ENCODE measurements at places on chromosomes 1 and 21.
A peak's percentile ranks its signal among the peaks of the same experiment; 100 is the strongest.

DNA sequence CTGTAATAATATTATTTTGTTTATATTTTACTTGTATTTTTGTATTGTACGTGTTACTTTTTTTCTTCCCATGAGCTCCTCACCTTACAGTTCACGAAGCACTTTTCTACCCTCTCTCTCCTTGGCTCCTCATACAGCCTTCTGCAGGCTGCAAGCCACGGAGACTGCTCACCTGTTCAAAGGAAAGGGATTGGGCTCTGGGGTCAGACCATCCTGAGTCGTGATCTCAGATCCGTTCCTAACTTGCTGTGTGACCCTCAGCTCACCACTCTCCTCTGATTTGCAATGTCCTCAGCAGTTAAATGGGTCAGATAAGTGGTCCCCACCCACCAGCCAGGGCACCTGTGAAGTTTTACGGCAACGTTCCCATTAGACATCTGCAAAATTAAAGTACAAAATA, 54.1 kb downstream of the VWA5B1 start:
- DNase-seq = no peak

- no peak for DNase-seq
These were observed 446.8 kb upstream of the CXADR start for GRCh38 chr21:17066006-17066405.

DNA sequence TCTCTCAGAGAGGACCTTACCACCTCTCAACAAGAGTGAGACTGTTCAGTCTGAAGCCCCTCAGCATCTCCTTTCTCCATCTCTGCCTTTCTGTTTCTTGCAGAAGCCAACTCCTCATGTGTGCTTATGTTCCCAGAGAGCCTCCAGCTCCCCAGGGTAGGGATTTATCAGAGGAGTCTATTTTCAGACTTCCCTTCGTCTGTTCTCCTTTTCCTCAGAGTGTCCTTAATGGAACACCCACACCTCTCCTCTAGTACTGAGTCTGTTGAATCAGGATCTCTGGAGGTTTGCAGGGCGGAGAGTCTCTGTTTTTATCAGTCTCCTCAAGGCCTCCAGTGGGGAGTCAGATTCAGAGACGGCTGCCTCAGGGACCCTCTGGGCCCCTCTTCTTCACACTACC, 25.1 kb upstream of the DNAJC6 start:
- no peak for DNase-seq

DNA sequence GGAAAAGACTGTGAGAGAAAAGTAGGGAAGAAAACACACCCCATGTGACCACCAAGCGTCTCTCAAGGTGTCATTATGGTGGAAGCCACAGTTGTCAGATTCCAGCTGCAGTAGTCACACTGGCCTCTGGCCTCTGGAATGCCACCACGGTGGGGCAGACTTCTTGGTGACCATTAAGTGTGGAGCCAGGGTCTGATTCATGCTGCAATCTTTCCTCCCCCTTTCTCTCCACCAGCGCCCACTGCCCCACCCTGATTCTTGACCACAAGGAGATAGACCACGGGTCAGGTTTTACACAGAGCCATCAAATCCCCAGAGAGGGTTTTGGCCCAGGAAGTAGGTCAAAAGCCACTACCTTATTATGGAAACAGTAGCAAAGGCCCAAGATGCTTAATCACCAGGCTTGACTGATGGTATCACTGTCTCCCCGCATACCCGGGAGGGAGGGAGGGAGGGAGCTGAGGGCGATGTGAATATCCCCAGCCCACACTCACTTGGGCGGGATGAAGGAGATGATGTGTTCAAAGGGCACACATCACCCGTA, 52.7 kb upstream of the GRHL3 start:
- DNase-seq = no peak

- no peak for DNase-seq
These were observed 279.2 kb upstream of the DUSP10 start for GRCh38 chr1:222021129-222021528.

DNA sequence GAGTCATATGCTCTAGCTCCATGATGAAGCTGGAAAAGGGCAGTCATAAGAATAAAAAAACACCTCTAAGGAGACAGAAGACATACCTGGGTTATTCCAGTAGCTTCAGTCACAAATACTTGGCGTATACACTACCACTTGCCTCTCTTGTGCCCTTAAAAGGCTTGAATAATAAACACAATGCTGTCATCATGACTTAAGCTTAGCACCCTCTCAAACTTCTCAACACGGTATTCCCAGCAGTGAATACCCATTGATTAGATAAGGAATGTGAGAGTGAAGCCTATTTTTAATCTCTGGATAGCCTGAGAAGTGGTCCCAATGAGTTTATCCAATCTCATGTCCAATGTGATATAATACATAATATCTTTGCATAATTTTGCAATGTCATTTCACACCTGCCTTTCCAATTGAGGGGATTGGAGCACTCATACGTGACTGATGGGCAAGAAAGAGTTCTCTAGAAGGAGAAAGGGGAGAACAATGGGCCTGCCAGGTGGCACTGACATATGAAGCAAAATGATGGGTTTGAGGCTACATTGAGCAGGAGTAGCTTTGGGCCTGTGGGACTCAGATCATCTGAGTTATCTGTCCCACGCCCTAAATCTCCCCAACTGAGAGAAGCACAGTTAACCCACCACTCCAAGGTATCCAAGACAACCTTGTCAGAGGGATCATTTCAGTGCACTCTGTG, 298.6 kb upstream of the DAB1 start:
- DNase-seq = no peak

- DNase-seq = no peak
These were observed 32.2 kb downstream of the RNF220 start for GRCh38 chr1:44437107-44437716.

DNA sequence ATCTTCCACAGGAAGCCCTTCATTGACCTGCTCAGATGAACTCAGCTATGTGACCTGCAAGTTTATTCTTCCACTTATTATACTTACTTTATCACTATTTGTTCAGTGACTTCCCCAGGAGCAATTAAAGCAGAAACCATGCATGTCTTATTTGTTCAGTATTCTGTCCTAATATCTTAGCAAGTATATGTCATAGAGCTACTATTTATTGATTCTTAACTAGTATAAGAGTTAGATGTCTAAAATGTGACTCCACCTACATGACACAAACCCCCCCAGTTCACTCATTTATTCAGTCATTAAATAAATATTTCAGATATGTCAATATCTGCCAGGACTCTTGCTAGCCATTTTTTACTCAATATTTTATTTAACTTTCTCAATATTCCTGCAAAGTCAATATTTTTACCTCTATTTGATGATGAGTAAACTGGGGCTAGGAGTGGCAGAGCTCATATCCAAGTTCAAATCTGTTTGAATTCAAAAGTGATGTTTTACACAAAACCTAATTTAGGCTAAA, 469.0 kb upstream of the USP24 start:
- no peak for DNase-seq

DNA sequence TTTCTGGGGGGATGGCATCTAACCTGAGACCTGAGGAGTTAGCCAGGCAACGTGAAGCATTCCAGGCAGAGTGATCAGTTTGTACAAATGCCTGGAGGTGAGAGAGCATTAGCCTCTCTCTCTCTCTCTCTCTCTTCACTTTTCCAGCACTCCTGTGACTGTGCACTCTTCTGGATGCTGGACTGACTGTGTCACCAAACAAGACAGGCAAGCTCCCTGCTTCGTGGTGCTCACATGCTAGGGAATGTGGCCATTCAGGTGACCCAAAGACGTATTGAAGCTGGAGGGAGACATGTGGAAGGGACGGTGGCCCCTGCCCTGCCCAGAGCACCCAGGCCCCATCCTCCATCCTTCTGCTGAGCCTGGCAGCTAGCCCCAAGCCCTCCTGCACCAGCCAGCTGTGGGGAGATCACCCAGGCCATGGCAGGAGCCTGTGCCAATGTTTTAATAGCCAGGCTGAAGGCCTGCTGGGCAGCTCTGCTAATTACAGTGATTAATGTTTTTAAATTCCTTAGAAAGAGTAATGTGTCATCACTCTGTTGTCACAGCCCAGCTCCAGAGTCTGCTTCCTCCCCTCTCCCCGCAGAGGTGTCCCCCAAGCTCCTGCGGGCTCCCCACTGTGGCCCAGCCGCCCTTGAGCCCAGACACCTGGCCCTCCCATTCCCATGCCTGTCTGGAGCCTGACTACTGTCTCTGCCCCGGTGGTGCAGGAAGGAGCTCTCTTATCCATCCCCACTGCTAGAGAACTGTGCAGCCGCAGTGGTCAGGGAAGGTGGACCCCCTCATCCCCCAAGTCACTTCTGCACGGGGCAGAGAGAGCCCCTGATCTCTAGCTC, 48.9 kb downstream of the UBIAD1 start:
- DNase-seq = no peak

GRCh38 chr1:202624781-202625108, 85.5 kb downstream of the SYT2 start:
- no peak for DNase-seq

GRCh38 chr1:160868141-160868540, 5.5 kb upstream of the CD244 start:
- DNase-seq = no peak

DNA sequence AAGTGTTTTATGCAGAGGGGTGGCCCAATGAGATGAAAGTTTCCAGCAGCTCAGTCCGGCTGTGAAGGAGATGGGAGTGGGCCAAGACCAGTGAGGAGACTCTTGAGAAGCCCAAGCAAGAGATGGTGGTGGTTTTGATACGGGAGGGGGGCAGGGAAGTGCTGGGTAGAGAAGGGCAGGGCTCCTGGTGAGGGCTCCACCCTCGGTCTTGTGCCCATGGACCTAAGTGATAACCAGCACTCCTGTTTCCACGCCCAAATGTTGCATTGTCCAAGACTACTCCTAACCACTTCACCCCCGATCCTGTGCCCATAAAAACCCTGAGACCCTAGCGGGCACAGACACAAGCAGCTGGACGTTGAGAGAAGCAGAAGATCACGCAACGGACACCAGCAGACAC, 140.9 kb downstream of the MIS18A start:
- no peak for DNase-seq

GRCh38 chr1:180167721-180168467, 13.2 kb downstream of the QSOX1 start:
- DNase-seq = no peak

DNA sequence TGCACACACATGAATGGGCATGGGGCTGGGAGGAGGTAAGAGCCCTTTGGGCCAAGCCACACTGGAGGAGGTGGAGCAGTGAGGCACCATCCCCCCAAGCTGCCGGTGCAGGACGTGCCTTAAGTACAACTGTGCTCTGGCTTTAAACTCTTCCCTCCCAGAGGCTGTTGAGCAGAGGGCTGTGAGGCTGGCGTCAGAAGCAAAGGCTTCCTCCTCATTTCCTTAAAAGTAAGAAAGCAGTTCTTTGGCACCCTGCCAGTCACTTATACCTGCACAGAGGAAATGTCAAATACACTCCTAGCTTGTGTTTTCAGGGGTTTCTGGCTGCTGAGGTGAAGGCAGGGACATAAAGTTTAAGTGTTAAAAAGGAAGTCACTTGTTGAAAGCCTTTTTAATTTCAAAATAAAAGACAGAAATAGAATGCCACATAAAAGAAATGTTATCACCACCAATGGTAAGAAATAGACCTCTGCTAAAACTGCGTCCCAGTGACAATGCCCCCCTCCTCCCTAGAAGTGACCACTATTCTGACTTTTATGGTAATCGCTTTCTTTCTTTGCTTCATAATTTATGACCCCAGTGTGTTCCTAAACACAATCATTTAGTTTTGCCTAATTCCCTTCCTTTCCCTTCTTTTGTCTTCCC, 33.0 kb downstream of the LAMC2 start:
- peak; percentile 15 for DNase-seq

DNA sequence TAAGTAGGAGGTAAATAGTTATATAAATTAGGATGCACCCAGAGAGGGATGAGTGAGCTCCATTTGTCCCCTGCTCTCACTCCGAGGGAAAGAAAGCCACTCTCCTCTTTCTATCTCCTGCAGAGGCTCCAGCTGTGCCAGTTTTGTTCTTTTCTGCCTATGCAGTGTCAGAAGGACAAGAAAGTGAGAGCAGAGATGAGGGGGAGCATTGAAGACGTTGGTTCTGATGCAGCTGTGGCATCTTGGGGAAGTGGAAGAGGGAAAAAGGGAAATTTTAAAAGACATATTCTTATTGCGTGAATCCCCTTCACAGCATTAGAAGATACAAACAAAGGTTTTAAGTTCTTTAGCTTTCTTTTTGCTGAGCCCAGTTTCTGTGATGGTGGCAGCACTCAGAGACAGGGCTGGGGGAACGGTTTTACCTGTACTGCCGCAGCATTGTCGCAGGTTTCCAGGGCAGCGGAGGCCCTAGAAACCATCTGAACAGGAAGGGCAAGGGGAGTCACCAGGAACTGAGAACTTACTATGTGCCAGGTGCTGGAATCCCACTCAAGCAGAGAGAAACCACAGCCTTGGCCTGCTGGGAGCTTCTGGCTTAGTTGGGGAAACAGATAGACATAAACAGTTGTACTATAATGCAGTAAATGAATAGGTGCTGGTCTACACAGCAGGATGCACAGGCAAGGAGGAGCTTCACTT, 44.9 kb upstream of the USP24 start:
- no peak for DNase-seq

DNA sequence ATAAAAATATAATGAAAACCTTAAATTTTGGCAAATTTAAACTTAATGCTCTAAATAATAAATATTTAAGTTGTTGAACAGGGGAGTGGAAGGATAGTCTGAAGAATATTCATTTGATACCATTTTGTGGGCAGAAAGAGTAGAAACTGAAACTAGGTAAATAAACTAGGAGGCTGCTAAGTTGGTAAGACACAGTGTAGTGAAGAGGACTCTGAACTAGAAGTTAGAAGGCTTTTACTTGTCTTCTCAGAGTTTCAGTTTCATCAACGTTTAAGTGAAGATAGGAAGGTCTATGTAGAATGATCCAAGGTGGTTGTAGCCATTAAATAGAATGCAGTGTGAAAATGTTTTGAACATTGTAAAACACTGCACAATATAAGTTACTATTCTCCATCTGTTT, 516.9 kb downstream of the AMY1C start:
- no peak for DNase-seq

GRCh38 chr1:53442299-53442698, 16.9 kb upstream of the DMRTB1 start:
- no peak for DNase-seq

- no peak for DNase-seq
These were observed 2.8 kb downstream of the PRDX1 start for GRCh38 chr1:45518910-45519309.

DNA sequence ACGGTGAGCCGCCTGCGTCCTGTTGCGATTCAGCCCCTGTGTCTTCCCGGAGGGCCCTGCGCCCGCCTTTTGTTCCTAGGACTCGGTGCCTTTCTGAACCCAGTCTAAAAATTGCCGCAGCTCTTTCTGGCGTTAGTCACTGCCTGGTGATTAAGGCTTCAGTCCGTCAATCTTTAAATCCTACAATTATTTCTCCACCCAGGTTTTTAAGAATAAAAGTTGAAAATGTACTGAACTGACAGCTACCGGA, 16.2 kb upstream of the PDXK start:
- no peak for DNase-seq

DNA sequence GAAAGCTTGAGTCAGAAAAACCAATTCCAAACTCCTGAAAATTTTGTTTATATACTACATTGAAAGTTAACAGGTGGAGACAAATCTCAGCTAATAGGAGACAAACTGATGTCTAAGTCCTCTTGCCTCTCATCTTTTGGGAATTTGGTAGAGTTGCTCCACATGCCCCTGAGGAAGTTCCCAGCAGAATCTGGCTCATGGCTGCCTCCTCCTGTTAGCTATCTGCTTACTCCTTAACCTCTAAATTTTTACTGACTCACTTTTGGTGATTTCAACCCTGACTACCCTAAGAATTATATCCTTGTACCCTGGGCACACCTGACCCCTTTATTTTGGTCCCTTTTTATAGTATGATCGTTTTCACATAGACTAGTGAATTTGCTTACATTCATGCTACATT, 633.7 kb upstream of the USP24 start:
- no peak for DNase-seq

Data from GM13976 (cell line).